Activated T-helper 17 cell treated with anti-CD3 and anti-CD28 coated beads, Interleukin-2, amount 50 U/mL, for 72 hours (primary cell): ENCODE measurements at places on chromosomes 2 and 18.

- H3K27me3 ChIP-seq = no peaks in the 10 kb centered on the region
- no peaks in the 10 kb centered on the region for H3K36me3 ChIP-seq
- peak; percentile 96 for ATAC-seq
- peaks cover 12% of the 10 kb centered on the region for H3K4me1 ChIP-seq
These were observed 16.9 kb upstream of the ZCCHC2 start for GRCh38 chr18:62505669-62506494.

DNA sequence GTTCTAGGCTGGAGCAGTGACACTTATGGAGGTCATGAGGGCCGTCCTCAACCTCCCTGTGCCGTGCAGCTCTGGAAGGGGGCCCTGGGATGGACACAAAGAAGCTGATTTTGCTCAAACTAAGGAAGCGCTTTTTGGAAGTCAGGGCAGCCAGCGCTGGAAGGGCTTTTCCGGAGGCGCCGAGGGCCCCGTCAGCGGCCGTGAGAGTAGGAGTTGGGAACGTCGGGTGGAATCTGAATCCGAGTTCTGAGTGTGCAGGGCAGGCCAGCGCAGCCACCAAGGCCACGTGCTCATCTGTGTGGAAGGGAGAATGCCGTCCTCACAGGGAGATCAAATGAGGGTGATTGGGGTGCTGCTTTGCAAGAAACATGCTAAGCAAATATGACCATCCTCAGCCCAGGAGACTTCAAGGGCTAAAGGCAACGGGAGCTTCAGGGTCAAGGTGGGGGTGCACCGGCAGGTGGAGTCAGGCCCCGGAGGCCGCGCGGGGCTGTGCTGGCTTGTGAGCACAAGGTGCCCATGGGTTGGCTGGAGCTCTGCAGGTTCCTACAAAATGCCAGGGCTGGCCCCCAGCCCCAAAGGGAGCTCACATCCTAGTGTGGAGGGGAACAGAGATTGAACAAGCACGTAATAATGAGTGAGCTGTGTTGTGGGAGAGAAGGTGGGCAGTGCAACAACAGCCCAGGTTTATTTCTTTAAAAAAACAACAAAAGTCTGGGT, 70.4 kb upstream of the HPCAL1 start:
- no peak overlapping the region for H3K27ac ChIP-seq
- no peak for ATAC-seq
- peaks cover 12% of the 10 kb centered on the region for H3K4me1 ChIP-seq
- no peaks in the 10 kb centered on the region for H3K27me3 ChIP-seq
- H3K36me3 ChIP-seq = no peaks in the 10 kb centered on the region

DNA sequence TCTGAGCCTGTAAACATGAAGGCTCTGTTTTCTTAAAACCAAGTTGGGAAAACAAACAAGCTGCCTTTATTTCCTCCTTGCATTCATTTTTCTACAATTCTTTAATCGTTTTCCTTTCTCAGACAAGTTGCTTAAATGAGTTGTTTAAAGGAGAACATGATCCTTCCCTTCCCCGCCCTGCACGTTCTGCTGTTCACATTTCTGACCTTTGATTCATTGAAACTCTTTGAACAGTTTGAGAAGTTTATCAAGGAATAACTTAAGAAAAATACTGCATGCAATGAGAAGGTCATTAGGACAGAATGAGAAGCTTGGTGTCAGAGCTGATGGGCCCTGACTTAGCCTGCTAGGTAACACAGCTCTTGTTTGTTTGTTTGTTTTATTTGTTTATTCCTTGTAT, 181.6 kb downstream of the PARD3B start:
- no peak for ATAC-seq
- H3K4me1 ChIP-seq = no peaks in the 10 kb centered on the region
- no peaks in the 10 kb centered on the region for H3K27me3 ChIP-seq
- H3K36me3 ChIP-seq = no peaks in the 10 kb centered on the region
- H3K27ac ChIP-seq = no peak overlapping the region
- H3K4me3 ChIP-seq = no peak overlapping the region

DNA sequence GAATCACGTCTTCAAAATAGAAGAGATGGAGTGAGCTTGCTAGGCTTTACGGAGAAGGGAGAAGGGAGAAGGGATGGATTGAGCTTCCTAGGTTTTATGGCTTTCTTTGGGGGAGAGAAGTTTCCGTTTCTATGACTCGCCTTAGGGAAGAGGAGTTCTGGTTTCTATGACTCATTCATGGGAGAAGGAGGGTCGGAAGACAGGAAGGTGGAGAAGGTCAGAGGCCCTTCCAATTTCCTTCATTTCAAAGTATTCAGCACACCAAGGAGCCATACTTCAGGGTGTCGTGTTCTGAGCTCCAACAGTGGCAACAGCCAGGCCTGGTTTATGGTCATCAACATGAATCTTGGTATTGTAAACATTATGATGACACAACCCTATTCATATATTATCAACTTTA, 284.7 kb upstream of the VWC2L start:
- no peak overlapping the region for H3K27ac ChIP-seq
- H3K4me1 ChIP-seq = no peaks in the 10 kb centered on the region
- no peaks in the 10 kb centered on the region for H3K36me3 ChIP-seq
- no peak overlapping the region for H3K4me3 ChIP-seq

GRCh38 chr18:48186131-48186766, 222.9 kb downstream of the ZBTB7C start:
- no peak for ATAC-seq
- no peaks in the 10 kb centered on the region for H3K4me1 ChIP-seq
- no peak overlapping the region for H3K4me3 ChIP-seq
- H3K36me3 ChIP-seq = no peaks in the 10 kb centered on the region
- H3K27ac ChIP-seq = no peak overlapping the region
- peaks cover 27% of the 10 kb centered on the region for H3K27me3 ChIP-seq
